ENCODE measurements at places on chromosomes 5 and 9. TPM values are rescaled to one million over a fixed set of nuclear protein-coding genes. Genes with fewer than 3 reads are reported as not detected.

The PCDHGB2 gene
- total RNA-seq: 2.4 TPM

The SAPCD2 gene
- total RNA-seq: 5.7 TPM

The BOD1 gene
- total RNA-seq: 101 TPM

The WDR38 gene
- total RNA-seq: not detected

The KIF12 gene
- not detected for total RNA-seq

The RABEPK gene
- 33.4 TPM for total RNA-seq

The SLC45A2 gene
- total RNA-seq: not detected

The SMIM33 gene
- not detected for total RNA-seq

The KCTD16 gene
- 33.0 TPM for total RNA-seq

The MED27 gene
- 9.8 TPM for total RNA-seq

The PCDHA12 gene
- 0.18 TPM for total RNA-seq

The DBH gene
- total RNA-seq: not detected

The SLC23A1 gene
- not detected for total RNA-seq

The MAP1B gene
- 501 TPM for total RNA-seq

The PARP8 gene
- total RNA-seq: 20.7 TPM

The OBP2A gene
- not detected for total RNA-seq

The SLC36A2 gene
- not detected for total RNA-seq

The LCN9 gene
- not detected for total RNA-seq

The MEGF10 gene
- total RNA-seq: 0.14 TPM

The NMUR2 gene
- total RNA-seq: not detected

The KLHL3 gene
- total RNA-seq: 5.1 TPM

The THOC3 gene
- total RNA-seq: 58.2 TPM

The SCGB3A2 gene
- total RNA-seq: not detected

The PCDHGA4 gene
- total RNA-seq: 5.8 TPM

The MARCHF11 gene
- total RNA-seq: not detected

The GABRA6 gene
- total RNA-seq: not detected

The TMEM252 gene
- not detected for total RNA-seq

The SPATA31C1 gene
- total RNA-seq: not detected
